Stimulated activated CD4-positive, alpha-beta T cell treated with anti-CD3 and anti-CD28 coated beads, TNF-alpha, amount 100 ng/mL, for 4 hours (primary cell): ENCODE measurements at places on chromosomes 12 and 14.

DNA sequence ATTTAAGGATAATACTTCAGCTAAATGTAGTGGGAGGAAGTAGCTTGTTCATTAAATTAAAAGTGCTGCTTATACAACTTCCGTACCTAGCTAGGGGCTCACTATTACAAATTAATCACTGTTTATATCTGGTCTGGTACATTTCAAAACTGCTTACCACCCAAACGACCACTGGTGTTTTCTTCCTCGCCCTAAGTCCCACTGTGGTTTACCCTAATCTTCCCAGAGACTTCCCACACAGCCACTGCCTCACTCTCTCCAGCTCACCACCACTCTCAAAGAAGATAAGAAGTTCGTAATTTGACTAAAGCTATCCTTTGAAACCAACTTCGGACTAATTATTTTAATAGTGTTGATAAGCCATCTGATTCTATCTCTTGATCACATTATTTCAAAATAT, 62.6 kb downstream of the PLXNC1 start:
- DNase-seq = no peak

GRCh38 chr14:34368971-34369647, 92.9 kb downstream of the SPTSSA start:
- no peak for DNase-seq

- DNase-seq = no peak
These were observed 10.1 kb downstream of the DIABLO start for GRCh38 chr12:122215771-122216170.

- no peak for DNase-seq
These were observed 12.2 kb downstream of the RPS6KA5 start for GRCh38 chr14:91048265-91048664.

- no peak for DNase-seq
These were observed 218.3 kb downstream of the FOXN3 start for GRCh38 chr14:89198544-89199329.

- DNase-seq = no peak
These were observed 344.4 kb upstream of the ATXN7L3B start for GRCh38 chr12:74193191-74193590.

- DNase-seq = no peak
These were observed 8.0 kb downstream of the DTX1 start for GRCh38 chr12:113064395-113065125.

DNA sequence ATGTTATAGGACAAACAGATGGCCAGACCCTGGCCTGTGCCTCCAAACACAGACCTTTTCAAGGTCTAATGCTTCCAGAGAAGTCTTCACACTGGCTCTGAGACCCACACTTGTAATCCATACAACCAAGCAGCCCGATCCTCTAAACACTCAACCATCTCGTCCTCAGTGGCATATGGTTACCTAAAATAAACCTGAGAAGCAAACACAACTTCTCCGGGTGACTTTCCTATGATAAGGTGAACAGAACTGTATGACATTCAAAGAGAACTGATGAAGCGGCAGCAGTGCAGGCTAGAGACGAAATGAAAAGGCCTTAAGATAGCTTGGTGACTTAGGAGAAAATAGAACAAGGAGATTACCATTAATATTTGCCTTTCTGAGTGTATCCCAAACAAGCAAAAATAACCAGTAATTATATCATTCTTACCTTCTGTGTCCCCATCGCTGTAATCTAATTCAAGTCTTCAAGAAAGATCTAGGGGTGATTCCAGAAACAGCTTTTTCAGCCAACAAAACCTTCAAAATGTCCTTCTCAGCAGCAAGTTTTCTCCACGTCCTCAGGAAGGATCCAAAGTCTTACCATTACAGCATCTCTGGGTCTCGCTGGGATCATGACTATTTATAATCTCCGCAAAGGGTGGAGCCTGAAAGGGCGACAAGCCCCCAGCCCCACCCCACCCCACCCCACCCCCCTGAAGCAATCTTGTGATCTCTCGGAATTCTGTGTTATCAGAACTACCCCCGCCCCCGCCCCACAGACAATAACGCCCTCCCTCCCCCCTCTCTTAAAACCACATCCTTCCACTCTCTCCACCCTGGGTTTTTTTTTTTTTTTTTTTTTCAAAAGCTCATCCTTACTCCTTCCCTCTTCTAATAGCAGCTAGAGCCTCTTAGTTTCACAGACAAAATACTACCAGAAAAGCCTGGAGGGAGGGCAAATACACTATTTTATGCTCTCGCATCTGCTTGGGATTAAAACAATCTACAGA, at the start of gene SLC2A3:
TSS of gene SLC2A3 (minus strand) at position 598 of the 992 bp plus-strand sequence. CDS start at position 445, 153 bp downstream.
- DNase-seq = peak; percentile 69

DNA sequence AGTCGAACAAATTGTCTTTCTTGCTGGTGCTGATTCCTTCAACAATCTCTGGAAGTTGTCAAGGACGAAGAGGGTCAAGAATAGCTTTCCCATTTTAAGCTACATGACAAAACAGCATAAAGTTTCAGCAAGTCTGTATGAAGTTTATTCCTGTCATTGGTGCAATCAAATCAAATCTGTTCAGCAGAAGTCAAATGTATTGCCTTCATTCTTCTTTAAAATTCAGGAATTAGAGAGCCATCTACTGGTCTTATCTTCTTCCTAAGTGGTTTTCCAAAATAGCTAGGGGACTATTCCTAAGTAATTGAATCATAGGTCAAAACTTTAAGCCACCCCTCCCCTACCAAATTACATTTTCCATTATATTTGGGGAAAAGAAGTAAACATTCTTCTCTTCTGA, 990.2 kb downstream of the GALC start:
- no peak for DNase-seq
